Activated CD8-positive, alpha-beta T cell treated with anti-CD3 and anti-CD28 coated beads for 36 hours (primary cell): ENCODE measurements at places on chromosomes 16 and 17.

DNA sequence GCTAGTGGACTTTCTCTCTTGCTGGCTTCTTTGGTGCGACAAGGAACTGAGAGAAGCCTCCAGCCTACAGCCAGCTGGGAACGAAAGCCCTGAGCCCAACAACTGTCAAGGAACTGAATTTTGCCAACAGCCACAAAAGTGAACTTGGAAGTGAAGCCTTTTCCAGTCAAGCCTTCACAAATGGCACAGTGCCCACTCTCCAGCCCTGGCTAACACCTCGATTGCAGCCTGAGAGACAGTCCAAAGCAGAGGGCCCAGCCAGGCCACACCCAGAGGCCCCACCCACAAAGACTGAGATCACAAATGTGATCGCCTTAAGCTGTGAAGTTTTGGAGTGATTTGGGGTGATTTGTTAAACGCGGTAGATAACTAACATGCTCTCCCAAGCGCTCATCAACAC, 244.6 kb upstream of the SDK2 start:
- no peak for DNase-seq

DNA sequence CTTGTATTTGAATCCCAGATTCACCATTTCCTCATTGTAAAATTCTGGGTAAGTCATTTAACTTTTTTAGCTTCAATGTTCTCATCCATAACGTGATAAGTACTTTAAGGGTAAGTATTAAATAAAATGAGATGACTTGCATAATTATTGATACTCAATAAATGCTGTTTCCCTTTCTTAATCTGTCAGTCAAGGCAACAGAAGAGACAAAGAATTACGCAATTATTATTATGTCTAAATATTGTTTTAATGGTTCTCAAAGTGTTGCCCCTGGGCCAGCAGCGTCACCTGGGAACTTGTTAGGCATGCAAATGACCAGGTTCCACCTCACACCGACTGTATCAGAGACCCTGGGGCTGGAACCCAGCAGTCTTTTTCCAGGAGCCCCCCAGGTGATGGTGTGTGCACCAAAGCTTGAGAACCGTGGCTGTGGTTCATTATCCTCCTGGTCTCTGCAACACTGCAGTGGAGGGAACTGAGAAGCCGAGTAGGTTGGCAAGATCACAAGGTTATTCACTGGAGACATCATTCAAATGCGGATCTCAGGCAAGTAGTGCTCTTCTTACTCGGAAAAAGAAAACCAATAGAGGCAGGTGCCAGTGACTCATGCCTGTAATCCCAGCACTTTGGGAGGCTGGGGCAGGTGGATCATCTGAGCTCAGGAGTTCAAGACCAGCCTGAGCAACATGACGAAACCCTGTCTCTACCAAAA, 43.5 kb downstream of the LYRM9 start:
- no peak for DNase-seq

GRCh38 chr17:73017658-73018057, 74.8 kb downstream of the SLC39A11 start:
- DNase-seq: no peak

- DNase-seq: no peak
Observed at GRCh38 chr17:6165806-6166205, 95.6 kb downstream of the WSCD1 start.

DNA sequence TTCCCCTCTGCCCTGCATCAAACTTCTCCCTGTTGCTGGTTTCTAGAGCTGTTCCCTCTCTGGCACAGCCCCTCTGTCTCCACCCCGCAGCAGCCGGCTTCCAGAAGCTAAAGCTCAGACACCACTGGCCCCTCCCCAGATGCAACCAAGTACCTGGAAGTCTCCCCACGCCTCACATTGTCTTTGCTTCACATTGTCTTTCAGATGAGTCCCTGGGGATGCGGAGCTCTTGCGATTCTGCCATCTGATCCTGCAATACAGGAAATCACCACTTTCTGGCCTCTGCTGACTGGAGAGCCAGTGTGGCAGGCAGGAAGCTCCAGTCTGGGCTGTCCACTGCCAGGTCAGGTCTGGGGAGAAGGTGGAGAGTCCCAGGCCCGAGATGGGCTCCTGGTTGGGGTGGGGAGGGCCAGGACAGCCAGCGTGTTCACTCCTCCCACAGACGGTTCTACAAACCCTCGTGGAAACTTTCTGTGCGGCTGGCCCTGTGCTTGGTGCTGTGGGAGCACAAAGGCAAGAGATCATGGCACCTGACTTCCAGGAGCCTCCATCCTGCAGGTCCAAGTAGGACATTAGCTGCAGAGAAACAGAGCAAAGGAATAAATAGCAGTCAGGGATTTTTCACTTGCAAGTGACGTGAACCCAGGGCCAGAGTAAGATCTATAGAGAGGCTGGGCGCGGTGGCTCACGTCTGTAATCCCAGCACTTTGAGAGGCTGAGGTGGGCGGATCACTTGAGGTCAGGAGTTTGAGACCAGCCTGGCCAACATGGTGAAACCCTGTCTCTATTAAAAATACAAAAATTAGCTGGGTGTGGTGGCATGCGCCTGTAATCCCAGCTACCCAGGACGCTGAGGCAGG, 47.9 kb upstream of the MAP3K14 start:
- DNase-seq: no peak

DNA sequence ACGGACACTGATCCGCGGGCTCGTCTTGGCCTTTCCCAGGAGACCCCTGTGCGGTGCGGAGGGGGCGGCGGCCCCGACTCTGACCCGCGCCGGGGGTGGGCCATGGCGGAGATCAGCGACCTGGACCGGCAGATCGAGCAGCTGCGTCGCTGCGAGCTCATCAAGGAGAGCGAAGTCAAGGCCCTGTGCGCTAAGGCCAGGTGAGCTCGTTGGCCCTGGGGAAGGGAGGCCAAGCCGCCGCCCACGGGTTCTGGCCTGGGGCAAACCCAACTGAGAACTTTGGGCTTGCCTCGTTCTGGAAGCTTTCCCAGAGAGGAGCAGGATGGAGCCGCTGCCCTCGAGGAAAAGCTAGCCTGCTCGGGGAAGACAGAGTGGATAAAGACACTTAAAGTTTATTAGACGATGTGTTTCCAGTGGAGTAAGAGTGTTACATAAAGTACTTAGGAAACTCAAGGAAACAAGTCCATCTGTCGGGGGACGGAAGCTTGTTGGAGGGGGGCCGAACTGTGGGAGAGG, 540 bp downstream of the PPP4C start:
- no peak for DNase-seq

DNA sequence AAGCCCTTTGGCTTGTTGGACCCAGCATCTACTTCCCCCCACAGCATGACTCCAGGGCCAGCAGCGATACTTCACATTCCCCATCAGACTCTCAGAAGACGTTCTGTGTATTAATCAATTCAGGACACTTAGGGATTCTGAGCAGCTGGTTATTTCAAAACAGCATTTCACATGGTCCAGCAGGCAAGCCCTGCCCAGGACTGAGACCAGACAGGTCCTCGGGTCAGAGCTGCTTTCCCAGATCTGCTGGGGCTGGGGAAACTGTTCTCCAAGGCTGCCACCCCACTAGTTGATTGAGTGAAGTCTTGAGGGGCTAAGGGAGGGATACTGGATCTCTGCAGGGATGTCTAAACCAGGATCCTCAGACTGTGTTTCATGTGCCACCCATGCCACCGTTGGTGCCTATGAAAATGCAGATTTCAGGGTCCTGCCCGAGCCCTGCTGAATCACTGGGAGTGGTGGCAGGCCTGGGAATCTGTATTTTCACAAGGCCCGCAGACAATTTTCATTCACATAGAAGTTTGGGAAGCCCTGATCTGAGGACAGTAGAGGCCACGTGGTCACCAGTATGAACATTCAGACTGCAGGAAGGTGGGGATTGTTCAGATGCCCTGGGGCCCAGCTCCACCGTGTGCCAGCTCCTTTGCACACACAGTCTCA, 40.6 kb upstream of the CDH5 start:
- no peak for DNase-seq

GRCh38 chr17:42111871-42112551, 503 bp downstream of the DHX58 start:
- DNase-seq: peak; percentile 49

DNA sequence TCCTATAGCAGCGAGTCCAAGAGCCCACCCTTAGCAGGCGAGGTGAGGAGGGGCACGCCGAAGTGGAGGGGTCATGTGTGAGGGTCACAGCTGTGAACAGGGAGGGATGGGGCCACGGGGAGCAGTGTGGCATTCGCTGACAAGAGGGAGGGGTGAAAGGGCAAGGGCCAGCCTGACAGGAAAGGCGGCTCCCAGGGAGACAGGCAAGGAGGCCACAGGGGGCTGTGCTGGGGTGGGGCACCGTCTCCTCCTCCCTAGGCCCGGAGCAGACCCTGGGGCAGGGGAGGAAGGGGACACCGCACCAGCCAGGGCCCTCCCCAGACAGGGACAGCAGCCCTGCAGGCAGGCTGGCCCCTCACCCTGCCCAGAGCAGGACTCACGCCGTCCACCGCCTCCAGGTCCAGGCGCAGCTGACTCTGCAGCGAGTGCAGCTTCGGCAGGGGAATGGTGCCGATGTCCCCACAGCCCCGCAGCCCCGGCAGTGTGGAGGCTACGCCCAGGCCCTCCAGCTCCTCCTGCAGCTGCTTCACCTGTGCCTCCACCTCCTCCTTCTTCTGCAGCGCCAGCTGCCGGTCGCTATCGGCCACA, 15.1 kb downstream of the GNPTG start:
- no peak for DNase-seq

GRCh38 chr17:77492446-77493237, 351.9 kb downstream of the SEC14L1 start:
- peak; percentile 2 for DNase-seq

- DNase-seq: no peak
Observed at GRCh38 chr17:82876602-82877379, 37.0 kb upstream of the ZNF750 start.

- DNase-seq: no peak
Observed at GRCh38 chr17:31907342-31907962, 5.9 kb upstream of the UTP6 start.

DNA sequence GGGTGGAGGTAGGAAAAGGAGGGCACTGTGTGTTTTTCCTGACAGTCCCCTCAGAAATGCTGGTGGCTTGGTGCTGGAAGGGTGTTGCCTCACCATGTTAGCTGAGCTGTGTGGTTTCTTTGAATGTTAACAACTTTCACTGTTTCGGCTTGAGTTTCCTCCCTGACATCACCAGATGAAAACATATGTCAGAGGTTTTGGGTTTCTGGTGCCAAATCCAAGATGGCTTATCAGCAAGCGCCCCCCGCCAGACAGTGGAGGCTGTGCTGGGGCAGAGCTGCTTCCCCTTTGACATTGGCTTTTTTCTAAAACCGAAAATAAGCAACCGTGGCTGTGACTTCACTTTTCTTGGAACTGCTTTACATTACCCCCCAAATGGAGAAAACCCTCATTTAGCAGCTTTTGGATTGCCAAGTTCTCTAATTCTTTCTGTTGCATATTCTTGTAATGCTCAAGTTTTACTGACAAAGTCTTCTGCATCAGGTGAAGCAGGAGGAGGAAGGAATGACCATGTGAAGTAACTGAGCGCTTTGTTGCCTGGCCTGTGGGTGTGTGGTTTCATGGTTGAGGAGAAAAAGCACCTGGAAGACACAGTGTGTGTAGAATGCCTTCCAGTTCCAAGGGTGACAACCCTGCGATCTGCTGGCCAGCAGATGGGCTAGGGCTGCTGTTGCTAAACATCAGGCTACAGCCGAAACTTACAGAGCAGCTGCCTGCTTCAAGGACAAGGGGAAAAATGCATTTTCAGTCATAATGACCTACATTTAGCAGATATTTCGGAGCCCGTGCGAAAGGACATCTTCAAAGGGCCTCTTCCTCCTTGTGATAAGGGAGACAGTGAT, 9.7 kb downstream of the RMI2 start:
- DNase-seq: peak; percentile 95

DNA sequence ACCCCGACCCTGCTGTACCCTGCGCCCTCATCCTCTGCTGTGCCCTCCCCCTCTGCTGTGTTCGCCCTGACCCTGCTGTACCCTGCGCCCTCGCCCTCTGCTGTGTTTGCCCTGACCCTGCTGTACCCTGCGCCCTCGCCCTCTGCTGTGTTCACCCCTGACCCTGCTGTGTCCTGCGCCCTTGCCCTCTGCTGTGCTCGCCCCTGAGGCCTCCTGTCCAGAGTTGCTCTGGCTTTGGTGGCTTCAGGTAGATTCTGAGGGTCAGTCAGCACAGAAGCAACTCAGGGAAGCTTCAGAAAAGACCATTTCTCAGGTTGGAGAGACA, 11.5 kb downstream of the ZNF276 start:
- no peak for DNase-seq

- DNase-seq: peak; percentile 95
Observed at GRCh38 chr17:58329035-58329809, 627 bp upstream of the TSPOAP1 start.

GRCh38 chr17:79684132-79684985, 46.4 kb upstream of the ENPP7 start:
- no peak for DNase-seq

GRCh38 chr17:17661834-17662385, 19.3 kb upstream of the RAI1 start:
- DNase-seq: no peak

DNA sequence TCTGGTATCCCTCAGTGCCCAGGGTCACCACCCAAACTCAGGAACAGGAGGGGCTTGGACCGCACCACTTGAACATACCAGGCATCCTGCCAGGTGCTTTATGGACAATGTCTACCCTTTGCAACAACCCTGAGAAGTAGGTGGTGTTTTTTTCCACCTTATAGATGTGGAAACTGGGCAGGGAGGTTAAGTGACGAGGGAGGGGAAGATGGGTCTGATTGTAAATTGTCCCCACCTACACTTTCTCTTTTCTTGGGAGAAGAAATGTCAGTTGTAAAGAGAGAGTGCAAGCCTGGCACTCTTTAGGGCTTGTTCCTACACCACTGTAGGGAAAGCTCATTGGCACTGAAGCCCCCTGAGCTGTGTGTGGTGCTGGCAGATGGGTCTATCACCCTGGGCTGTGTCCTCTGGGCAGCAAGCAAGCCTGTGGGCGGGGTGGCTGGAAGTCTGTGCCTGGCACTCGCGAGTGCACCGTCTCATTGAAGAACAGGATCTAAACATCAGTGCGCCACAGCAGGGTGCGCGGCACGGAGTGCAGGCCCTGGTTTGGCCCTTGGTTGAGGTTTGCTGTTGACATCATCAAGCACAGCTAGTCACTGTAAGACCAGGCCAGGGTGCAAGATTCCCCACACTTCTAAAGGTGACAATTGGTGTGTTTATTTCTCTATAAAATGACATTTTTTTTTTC, 15.1 kb downstream of the NOD2 start:
- peak; percentile 51 for DNase-seq

DNA sequence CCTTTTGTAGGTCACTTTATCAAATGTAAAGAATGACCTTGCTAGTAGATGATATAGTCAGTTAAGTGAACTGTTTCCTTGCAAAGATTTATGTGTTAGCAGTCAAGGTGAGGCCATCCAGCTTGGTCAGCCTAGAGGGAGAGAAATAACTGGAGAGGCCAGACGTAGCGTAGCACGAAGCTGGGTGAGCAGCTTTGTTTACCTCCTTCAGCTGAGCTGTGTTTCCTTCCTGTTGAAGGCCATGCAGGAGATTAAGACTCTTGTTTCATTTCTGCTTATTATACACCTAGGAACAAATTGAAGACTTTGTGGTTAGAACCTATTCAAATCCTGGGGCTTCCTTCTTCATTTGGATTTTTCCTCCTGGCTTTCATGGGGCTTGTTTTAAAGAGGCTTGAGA, 267.1 kb downstream of the PHKB start:
- no peak for DNase-seq

GRCh38 chr17:69574257-69575197, 160.0 kb downstream of the MAP2K6 start:
- DNase-seq: no peak

GRCh38 chr16:56732832-56733231, 2.9 kb downstream of the NUP93 start:
- DNase-seq: peak; percentile 64

GRCh38 chr17:44914698-44915271, 515 bp downstream of the GFAP start:
- DNase-seq: no peak
